ENCODE measurements at places on chromosomes 6 and 20.

GRCh38 chr6:114940181-114940580, 597.4 kb upstream of the HS3ST5 start:
- no peak for DNase-seq

DNA sequence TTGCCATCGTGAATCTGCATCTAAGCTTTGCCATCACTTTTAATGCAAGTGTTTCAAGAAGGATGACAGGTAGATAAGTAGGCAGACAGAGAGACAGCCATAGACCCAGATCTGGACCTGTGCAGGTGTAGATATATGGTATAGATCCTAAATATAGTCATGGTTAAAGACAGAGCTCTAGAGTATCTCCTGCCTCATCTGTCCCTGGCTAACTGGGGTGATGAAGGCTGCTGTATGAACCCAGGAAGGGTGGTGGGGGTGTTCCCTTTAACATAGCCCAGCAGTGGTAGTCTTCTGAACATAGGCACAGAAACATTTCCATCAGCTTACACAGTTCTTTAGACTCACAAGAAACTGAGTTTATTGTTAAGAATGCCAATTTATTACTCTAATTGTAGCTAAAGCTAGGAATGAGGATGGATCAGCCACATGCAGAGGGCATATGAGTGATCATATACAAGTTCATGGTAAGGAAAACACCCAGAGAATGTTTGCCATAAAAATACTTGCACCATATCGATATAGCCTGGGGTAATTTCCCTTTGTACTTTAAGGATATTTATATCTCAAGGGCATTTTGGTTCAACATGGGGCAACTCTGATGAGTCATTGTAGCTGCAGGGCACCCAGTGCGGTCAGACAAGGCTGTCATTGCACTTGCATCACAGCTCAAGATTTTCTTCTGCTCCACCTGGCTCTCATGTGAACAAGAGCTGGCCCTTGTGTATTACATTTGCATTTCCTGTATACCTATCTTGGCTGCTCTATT, 587.2 kb downstream of the EPM2A start:
- DNase-seq: peak; percentile 60

DNA sequence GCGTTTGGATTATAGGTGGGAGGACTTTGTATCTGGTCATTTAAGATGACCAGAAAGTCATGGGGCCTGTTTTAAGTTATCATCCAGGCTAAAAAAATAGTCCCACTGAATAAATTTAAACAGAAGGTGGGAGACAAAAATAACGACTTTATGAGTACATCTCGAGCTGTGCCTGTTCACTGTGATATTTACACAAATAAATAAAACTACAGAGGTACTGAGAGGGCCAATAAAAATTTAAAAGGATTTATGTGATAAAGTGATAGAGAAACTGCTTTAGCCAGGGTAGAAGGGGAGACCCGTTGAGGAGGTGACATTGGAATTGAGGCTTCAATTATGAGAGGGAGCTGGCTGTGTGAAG, 53.4 kb upstream of the PMEPA1 start:
- DNase-seq: no peak

GRCh38 chr6:42339991-42340401, 111.7 kb downstream of the TRERF1 start:
- peak; percentile 84 for DNase-seq

- DNase-seq: no peak
Observed at GRCh38 chr6:55636406-55637102, 57.6 kb upstream of the HMGCLL1 start.

All from GM12865 (cell line).